ENCODE measurements at places on chromosomes 2 and 18.

DNA sequence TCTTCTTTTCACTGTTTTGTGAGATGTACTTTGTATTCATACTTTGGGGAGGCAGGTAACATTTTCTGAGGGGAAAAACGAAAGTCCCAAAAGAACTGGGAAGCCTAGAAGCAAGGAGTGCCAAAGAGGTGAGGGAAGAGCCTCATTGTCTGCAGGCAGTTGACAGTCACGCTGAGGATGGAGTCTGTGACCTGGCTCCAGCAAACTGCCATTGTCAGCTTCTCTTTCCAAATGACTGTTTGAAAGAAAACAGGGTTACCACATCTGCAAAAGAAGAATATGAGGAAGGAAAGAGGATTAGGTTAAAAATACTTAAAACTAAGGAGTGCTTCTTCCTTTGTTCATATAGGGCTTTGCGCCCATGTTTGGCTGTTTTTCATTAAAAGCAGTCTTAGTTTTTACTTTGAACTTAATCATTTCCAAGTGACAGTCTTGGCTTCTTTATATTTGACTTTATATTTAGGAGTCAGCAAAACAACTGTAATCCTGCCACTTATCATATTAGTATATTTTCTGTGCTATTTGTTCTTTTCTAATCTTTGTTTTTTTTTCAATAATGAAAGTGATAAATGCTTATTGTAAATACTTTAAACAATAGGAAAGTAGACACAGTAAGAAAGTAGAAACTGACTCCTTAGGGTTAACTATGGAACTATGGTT, 35.0 kb downstream of the CERS6 start:
- no peak overlapping the region for H3K27ac ChIP-seq
- peaks cover 2% of the 10 kb centered on the region for H3K4me1 ChIP-seq
- peak overlapping the region; percentile 25 for H3K4me3 ChIP-seq
- peaks cover 3% of the 10 kb centered on the region for H3K27me3 ChIP-seq
- DNase-seq = no peak
- H3K36me3 ChIP-seq = no peaks in the 10 kb centered on the region

DNA sequence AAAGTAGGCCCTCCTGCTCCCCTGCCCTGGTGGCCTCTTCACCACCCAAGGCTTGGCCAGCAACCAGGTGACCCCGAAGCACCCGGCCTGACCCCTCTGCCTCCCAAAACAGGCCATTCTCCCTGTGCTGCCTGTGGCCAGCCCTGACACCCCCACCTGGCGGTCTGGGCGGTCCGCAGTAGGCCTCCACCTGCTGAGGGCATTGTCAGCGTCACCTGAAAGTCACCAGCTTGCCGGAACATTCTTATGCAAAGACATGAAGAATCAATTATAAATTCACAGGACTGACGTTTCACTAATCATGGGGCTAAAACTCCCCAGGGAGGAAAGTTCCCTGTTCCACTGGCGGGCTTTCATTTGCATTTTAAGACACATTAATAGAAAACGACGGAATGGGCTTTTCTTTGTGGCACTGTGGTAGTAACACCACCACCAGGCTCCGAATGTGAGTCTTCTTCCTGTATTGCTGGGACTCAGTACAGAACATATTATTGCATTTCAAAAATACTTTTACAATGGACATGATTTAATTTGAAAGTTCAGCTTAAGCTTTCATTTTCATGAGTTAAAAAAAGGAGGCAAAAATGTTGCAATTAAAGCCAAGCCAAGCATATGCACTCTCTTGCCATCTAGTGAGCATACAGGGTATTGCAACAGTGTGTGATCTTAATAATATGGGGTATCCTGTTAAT, 57.4 kb downstream of the ADI1 start:
- H3K4me3 ChIP-seq = peak overlapping the region; percentile 79
- H3K27ac ChIP-seq = peak overlapping the region; percentile 99
- peaks cover 10% of the 10 kb centered on the region for H3K4me1 ChIP-seq
- H3K27me3 ChIP-seq = no peaks in the 10 kb centered on the region

DNA sequence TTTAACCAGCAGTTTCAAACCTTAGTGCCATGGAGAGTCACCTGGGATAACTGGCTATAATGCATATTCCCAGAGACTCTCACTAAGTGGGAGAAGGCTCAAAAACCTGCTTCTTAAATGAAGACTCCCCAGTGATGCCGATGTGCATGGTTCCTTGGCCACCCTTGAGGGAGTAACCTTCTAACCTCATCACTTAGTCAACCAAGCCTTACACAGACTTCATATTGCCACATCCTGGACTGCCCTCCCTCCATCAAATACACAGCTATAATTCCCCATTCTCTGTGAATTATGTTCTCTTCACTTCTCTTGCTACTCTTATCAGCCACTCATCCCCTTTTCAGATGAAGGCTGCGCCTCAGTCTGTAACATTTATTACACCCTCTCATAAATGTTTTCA, 462.9 kb upstream of the RGPD4 start:
- H3K27ac ChIP-seq = no peak overlapping the region
- no peaks in the 10 kb centered on the region for H3K36me3 ChIP-seq
- H3K4me3 ChIP-seq = no peak overlapping the region
- no peaks in the 10 kb centered on the region for H3K4me1 ChIP-seq

DNA sequence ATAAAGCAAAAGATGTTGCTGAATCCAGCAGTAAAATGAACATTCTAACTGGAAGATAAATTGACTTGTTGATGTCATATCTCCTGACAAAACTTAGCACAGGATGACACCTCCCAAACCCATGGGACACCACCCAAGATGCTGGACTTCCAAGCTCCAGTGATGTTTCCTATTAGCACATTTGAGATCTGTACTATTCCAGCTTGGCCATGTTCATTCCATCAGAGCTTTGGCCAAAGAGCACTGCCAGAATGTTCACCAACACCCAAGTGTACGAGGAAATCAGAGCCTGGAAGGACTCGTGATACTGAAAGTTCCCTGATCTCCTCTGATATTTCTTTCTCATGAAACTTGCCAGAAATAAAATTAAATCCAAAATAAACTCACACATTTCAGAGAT, 44.7 kb downstream of the PID1 start:
- no peak overlapping the region for H3K27ac ChIP-seq
- H3K4me3 ChIP-seq = no peak overlapping the region
- H3K4me1 ChIP-seq = no peaks in the 10 kb centered on the region

- H3K27me3 ChIP-seq = no peaks in the 10 kb centered on the region
- no peak for DNase-seq
- H3K4me1 ChIP-seq = peaks cover 3% of the 10 kb centered on the region
- no peak overlapping the region for H3K27ac ChIP-seq
- no peak overlapping the region for H3K4me3 ChIP-seq
Measured at GRCh38 chr18:58163004-58163590, 119.1 kb downstream of the NEDD4L start.

Data from memory B cell (primary cell).